ENCODE measurements at places on chromosomes 7 and 10.

DNA sequence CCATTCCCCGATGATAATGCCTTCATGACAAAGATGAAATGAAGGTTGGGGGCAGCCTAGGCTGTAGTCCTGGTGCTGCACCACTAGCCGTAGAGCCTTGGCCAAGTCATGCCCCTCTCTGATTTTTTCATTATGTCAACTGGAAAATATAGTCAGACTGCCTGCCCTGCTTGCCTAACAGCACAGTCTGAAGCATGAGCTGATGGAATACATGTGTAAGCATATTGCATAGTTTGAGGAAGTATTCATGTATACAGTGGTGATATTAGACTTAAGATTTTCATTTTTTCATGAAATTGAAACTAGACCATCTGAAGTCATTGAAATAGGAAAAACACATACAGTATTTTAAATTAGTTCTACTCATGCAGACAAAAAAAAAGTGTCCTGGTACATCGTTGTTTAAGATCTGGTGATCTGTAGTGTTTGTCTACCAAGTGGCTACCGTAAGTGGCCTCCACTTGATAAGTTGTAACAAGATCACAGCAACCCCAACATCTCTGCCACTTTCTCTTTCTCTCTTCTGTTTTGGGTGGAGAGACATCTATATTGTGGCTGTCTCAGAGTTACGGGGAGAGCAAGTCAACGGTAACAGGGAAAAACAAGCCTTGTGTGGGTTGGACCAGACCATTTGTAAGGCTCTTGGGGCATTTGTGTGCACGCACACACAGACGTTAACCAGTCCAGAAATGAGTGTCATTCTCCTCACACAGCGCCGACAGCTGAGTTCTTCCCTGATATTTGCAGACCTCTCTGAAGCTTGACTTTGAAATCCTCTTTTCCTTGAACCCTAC, 716.6 kb upstream of the GALNT17 start:
- no peak for DNase-seq

- no peak for DNase-seq
Observed at GRCh38 chr7:940599-941408, 13.7 kb downstream of the ADAP1 start.

DNA sequence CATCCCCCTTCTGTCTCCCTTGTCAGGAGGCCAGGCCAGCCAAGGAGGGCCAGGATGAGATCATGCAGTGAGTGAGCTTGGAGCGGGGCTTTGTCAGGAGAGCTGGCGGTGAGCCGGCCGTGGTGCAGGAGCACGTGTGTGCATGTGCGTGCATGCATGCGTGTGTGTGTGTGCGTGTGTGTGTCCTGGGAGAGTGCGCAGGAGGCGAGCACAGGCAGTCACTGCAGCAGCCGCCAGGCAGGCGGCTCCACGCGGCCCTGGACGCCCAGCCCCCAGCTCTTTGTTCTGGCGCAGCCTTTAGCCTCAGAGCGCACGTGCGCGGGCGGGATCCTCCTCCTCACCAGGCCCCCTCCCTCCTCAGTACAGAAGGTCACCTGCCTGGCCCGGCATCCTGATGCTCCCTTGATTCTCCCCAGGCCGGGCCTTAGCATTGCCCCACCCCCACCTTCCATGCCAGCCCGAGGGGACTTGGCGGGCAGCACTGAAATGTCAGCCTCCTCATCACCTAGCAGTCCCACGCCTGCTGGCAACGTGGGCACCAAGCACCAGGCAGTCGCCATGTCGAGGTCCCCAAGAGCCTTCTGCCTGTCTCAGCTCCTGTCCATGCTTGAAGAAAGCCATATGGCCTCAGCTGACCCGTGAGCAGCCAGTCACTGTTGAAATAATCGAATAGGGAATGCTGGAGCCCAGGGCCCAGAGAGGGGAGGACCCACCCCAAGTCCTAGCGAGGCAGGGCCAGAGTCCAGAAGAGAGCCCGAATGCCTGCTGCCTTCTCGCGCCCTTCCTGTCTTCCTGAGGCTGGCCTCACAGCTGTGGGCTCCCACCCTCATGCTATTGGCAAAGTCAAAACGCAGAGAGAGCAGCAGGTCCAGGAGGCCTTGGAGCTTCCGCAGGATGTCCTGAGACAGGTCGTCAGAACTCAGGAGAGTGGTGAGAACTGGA, 125.9 kb upstream of the PPIF start:
- DNase-seq = peak; percentile 68

GRCh38 chr10:110786172-110786571, 85.6 kb upstream of the PDCD4 start:
- DNase-seq = no peak

GRCh38 chr7:50651271-50651989, 86.2 kb upstream of the DDC start:
- no peak for DNase-seq

DNA sequence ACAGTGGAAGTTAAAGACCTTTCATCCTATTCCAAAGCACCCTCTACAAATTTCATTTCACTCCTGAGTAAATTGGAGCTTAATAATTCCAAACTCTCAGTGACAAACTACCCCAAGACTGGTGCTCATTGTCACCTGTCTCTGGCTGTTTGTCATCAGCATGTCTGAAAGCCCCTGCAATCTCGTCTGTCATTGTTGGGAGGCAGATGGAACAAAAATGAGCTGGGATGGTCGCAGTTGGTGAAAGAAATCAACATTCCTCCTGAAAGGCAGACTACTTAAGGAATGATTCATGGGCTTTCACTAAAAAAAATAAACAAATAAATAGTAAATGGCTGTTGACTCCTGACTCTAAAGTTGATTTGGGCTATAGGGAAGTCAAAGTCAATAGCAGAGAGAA, 69.7 kb upstream of the PALS2 start:
- DNase-seq = no peak

- DNase-seq = no peak
Observed at GRCh38 chr7:129176916-129177710, 11.3 kb upstream of the SMO start.

DNA sequence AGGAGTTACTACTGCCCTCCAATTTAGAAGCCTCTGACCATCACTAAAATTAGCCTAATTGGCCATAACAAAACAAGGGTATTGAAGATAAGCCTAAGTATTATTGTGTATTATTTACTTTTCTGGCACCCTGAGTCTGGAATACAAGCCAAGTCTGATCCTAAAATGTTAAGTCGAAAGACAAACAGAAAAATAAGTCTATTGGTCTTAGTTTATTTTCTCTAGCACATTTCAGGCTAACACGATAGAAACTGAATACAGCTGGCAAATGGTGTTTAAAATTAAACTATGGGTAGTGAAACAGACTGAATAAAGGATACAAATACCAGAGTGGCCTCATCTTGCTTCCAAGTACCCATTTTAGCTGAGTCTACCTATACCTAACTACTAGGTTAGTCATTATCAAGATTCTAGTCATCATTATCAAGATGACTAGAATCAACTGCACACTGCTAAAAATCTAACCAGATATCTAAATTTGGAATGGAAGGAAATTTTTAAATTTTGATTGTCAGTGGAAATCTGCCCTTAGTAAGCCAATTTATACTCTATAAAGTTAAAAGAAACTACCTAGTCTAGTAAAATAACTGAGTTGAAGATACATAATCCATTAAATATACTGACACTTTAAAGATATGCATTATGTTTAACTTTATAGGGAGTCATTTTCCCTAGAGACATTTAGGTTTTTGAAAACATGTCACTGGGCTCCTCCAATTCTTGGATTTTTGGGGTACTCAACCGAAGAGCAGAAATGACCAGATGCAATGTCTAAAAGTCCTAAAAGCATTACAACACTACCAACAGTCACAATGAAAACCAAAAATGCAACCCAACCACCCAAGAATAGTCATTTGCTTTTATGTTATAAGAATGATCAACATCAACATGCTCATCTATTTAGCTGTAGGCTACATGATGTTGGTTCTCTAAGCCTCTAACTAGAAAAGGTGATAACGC, 80.9 kb downstream of the NT5C2 start:
- DNase-seq = no peak

GRCh38 chr7:21355406-21355874, 72.4 kb upstream of the SP4 start:
- no peak for DNase-seq

- DNase-seq = no peak
Observed at GRCh38 chr10:84946904-84947303, 618.5 kb downstream of the CCSER2 start.

DNA sequence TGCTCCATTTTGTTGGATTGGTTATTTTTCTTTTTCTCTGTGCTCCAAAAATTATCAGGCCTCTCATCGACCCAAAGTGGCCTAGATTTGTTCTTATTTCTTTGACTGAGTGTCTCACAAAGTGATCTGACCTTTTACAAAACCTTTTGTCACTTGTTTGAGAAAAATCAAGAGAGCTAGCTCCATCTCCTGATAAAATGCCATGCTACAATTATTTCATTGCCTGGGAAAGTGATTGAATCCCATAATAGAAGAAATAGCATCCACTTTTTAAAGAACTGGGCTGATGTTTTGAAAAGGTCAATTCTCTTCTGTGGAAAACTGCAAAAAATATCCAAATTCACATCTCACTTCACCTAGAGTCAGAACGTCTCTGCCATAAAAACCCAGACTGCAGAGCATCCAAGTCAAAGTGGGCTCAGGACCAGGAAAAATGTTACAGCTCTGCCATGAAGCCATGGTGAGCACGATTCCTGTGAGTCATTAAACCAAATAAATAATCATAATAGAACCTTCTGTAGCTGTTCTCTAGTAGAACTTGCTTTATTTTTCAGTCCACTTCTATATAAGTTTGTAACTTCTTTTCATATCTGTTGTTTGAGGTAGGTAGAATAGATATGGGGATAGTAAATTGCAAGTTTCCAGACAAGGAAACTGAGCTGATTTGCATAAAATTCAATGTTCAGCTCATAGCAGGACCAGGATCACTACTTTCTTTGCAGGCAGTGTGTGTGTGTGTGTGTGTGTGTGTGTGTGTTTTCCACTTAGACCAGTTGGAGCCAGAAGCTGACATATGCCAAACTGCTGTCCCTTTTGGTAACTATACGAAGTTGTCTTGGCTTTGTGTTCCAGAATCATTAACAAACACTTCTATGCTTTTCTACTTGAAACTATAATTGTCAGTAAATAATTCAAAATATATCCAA, 632.5 kb upstream of the ANKRD30A start:
- DNase-seq = no peak

GRCh38 chr10:55410415-55410885, 609.4 kb upstream of the PCDH15 start:
- no peak for DNase-seq

- no peak for DNase-seq
Observed at GRCh38 chr10:26854524-26854923, 6.2 kb downstream of the ABI1 start.

GRCh38 chr10:111221682-111222480, 145.1 kb downstream of the ADRA2A start:
- DNase-seq = no peak

DNA sequence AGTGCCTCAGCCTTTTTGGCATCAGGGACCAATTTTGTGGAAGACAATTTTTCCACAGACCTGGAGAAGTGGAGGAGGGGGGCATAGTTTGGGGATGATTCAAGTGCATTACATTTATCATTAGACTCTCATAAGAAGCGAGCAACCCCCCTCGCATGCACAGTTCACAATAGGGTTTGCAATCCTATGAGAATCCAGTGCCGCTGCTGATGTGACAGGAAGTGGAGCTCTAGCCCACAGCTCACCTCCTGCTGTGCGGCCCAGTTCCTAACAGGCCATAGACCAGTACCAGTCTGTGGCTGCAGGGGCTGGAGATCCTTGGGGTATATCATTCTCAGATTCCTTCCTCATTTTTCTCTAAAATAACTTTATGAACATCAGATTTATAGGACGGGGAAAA, 50.8 kb downstream of the ATAD1 start:
- no peak for DNase-seq

- no peak for DNase-seq
Observed at GRCh38 chr7:3605222-3605621, 304.2 kb downstream of the SDK1 start.

- no peak for DNase-seq
Observed at GRCh38 chr10:79334573-79334972, 12.7 kb upstream of the PPIF start.

DNA sequence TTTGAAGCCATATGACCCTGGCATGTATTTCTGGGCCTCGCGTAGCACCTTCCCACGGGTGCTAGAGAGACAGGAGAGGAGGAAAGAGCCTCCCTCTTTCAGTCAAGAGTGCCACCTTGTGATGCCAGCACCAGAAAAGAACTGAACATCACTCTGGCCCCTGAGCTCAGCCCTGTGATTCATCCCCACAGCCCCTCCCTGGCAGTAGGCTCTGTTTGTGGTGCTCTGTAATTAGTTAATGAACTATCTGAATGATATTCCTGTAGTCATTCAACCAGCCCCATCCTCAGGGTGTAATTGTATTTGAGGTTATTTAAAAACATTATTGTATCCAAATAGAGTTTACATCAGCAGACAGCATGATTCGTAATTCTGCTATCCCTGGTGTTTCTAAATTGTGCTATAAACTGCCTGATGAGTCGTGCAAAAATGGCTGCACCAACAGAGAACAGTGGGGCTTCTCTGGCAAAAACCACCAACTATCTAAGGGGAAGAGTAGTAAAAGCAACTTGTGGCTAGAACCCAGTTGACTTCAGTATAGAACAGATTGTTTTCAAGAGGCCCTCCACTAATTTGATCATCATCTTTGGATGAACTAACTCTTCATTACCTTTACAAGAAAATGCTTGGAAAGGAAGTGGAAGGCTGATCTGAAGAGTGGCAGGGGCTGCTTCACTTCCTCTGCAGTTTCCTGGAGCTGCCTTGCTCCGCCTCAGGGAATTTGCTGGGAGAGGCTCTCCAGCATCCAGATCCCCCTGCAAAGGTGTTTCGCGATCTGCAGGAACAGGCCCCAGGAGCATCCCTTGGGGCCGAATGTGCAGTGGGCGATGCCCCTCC, 23.7 kb upstream of the TIAL1 start:
- DNase-seq = peak; percentile 46

DNA sequence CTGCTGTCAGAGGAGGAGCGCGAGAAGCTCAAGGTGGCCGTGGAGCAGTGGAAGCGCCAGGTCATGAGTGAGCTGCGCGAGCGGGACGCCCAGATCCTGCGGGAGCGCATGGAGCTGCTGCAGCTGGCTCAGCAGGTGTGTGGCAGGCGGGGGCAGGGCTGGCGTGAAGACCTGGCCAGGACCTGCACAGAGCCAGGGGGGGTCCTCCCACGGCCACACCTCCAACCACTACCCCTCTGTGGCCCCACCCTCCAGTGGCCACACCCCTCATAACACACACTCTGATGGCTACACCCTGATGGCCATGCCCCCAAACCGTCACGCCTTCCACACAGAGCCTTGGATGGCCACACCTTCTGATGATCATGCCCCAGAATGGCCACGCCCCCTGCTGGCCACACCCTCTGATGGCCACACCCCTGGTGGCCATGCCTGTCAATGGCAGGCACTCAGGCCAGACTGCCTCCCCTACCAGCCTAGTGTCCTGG, 23.4 kb upstream of the DPYSL4 start:
- no peak for DNase-seq

- no peak for DNase-seq
Observed at GRCh38 chr10:89975771-89976170, 274.4 kb downstream of the KIF20B start.

DNA sequence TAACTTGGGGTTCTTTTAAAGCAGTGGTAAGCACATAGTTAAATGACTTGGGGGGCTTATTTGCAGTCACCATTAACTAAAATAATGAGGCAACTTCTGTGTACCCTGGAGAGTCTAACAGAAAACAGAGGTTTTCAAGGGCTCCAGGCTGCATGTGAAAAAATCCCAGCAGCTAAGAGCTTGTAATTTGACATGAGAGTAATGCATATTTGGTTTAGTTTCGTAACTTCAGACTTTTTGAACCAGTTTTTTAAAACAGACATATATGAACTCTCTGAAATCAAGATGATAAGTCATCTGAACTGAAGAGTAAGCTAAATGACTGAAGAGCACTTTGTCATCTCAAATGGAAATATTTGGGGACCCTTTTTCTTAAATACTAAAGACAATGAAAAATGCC, 40.2 kb upstream of the IFRD1 start:
- no peak for DNase-seq

GRCh38 chr7:96287559-96287958, 34.3 kb downstream of the SLC25A13 start:
- DNase-seq = no peak
